Activated CD8-positive, alpha-beta T cell treated with anti-CD3 and anti-CD28 coated beads for 36 hours (primary cell): ENCODE measurements at places on chromosomes 11 and 22. TPM values are rescaled to one million over a fixed set of nuclear protein-coding genes. Genes with fewer than 3 reads are reported as not detected.

The TESMIN gene
- 3.4 TPM for total RNA-seq

The HBG1 gene
- total RNA-seq, result not detected

The DEUP1 gene
- not detected for total RNA-seq

The SPI1 gene
- total RNA-seq, result 0.25 TPM

The IRAG1 gene
- total RNA-seq, result not detected

The LRRC55 gene
- not detected for total RNA-seq

The HSPB2 gene
- total RNA-seq, result not detected

GRCh38 chr11:80872116-80872728 is 1431.4 kb upstream of the TENM4 start:
- DNase-seq, result no peak
- H3K4me3 ChIP-seq, result no peak overlapping the region
- no peaks in the 10 kb centered on the region for H3K27me3 ChIP-seq
- H3K4me1 ChIP-seq, result no peaks in the 10 kb centered on the region

- H3K4me3 ChIP-seq, result peak overlapping the region; percentile 87
- no peak for DNase-seq
- peak overlapping the region; percentile 88 for H3K27ac ChIP-seq
- H3K4me1 ChIP-seq, result peaks cover 66% of the 10 kb centered on the region
- no peaks in the 10 kb centered on the region for H3K27me3 ChIP-seq
Observed at GRCh38 chr11:67409781-67410368, 5.6 kb upstream of the CARNS1 start.

DNA sequence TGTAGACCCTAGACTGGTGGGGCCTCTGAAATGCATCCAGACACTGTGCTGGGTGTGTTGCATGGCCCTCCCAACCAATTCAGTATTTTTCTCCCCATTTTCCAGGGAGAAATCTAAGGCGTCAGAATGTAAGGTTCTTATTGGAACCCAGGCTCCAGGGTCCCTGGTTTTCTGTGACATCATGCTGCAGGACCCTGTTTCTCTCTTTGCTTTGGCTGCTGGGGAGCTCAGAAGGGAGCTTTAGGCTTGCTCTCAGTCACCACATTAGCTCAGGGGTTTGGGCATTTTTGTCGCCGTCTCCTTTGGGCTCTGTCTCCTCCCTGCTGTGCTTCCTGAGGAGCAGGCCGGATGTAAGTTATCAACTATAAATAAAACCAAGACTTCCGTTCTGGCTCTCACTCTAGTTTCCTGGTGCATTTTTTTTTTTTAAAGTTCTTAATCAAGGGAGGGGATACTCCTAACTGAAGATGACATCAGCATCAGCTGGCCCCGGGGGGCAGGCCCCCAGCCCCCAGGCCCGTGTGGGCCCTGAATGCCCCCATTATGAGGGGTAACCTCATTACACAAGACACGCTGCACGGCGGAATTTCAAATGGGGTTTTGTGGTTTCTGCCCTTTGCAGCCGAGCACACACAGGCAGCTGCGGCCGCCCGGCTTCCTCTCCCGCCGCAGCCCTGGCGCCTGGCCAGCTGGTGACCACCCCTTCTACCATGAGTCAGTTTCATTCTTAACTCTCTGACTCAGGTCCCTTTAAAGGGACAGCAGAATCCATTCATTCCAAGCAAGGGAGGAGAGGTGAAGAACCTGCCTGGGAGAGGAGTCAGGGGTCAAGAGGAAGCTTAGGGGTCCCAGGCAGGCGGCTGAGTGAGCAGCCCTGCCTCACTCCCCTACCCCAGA is 3.2 kb downstream of the MYEOV start:
- H3K36me3 ChIP-seq, result no peaks in the 10 kb centered on the region
- peak; percentile 97 for DNase-seq
- H3K4me3 ChIP-seq, result peak overlapping the region; percentile 35
- peak overlapping the region; percentile 82 for H3K27ac ChIP-seq
- H3K27me3 ChIP-seq, result no peaks in the 10 kb centered on the region

DNA sequence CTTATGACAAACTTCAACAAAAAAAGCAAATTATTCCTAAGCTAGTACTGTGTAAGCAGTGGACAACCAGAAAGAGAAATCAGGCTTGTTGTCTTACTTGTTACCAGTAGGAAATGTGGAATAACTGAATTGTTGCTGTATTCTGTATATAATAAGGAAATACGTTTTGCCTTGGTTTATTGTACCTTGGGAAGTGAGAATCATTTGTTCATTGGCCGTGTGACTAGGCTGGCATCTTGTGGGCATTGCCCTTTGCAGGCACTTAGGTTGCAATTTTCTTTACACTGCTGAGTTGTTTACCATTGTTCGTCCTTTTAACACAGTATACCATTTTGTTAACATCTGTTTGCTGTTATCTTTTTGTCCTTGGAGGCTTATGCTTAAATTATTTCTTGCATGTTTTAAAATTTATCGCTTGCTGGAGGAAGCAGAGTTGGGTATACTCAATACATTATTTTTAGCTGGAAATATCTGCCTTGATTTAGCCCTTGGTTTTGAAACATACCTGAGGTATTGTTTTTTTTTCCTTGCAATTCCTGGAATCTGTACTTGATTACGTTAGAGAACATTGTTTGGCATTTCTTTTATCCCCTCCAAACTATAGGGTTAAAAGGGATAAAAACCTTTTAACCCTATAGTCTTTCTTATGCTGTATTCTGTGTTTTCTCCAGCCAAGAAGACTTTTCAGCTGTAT is 109.3 kb downstream of the DDX10 start:
- peaks cover 3% of the 10 kb centered on the region for H3K4me1 ChIP-seq
- no peak overlapping the region for H3K27ac ChIP-seq
- no peaks in the 10 kb centered on the region for H3K27me3 ChIP-seq
- DNase-seq, result no peak
- no peak overlapping the region for H3K4me3 ChIP-seq

DNA sequence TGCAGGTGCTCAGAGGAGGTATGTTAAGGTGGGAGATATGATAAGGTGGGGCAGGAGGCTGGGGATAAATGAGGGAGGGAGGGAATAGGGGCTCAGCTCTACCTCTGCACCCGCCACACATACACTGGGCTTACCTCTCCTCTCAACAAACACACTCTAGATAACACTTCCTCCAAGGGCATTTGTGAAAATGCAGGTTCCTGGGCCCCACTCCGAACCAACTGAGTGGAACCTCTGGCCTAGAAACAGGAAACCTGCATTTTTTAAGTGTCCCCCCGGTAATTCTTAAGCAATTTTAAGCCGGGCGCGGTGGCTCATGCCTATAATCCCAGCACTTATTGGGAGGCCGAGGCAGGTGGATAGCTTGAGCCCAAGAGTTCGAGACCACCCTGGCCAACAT is 46.5 kb upstream of the CD5 start:
- H3K36me3 ChIP-seq, result peaks cover 40% of the 10 kb centered on the region
- DNase-seq, result no peak
- H3K27ac ChIP-seq, result no peak overlapping the region
- H3K27me3 ChIP-seq, result no peaks in the 10 kb centered on the region
- H3K4me3 ChIP-seq, result no peak overlapping the region

- no peaks in the 10 kb centered on the region for H3K27me3 ChIP-seq
- no peak for DNase-seq
- peaks cover 15% of the 10 kb centered on the region for H3K36me3 ChIP-seq
- no peak overlapping the region for H3K4me3 ChIP-seq
- peaks cover 33% of the 10 kb centered on the region for H3K4me1 ChIP-seq
- peak overlapping the region; percentile 63 for H3K27ac ChIP-seq
Observed at GRCh38 chr22:31623592-31624304, 38.3 kb downstream of the PISD start.

DNA sequence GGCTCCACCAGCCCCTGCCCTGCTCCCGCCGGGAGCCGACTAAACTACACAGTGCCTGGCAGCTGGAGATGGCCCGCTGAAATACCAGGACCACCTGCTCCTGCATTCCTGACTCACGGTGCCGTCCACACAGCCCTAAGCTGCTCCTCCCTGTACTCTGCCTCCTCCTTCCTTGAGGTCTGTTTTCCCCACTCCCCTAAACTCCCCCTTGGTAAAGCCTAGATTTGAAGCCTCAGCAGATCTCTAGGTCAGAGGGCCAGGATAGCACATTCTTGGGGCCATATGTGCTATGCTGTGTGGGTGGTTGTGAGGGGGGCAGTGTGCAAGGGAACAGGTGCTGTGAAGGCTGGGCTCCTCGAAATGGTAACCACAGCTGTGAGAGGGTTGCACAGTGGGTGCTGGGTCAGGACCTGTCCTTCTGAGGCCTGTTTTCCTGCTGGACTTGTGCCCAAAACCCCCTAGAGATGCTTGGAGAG is 9.7 kb downstream of the LRFN4 start:
- no peak for DNase-seq
- H3K4me3 ChIP-seq, result no peak overlapping the region
- H3K36me3 ChIP-seq, result no peaks in the 10 kb centered on the region
- no peaks in the 10 kb centered on the region for H3K27me3 ChIP-seq
- no peak overlapping the region for H3K27ac ChIP-seq
- peaks cover 11% of the 10 kb centered on the region for H3K4me1 ChIP-seq

- DNase-seq, result no peak
- no peak overlapping the region for H3K4me3 ChIP-seq
- peaks cover 72% of the 10 kb centered on the region for H3K4me1 ChIP-seq
- no peak overlapping the region for H3K27ac ChIP-seq
- H3K27me3 ChIP-seq, result no peaks in the 10 kb centered on the region
- H3K36me3 ChIP-seq, result peaks cover 40% of the 10 kb centered on the region
Observed at GRCh38 chr22:20944042-20944441, 23.0 kb upstream of the AIFM3 start.

GRCh38 chr11:10590218-10590915 is 21.9 kb upstream of the LYVE1 start:
- H3K36me3 ChIP-seq, result no peaks in the 10 kb centered on the region
- no peak overlapping the region for H3K27ac ChIP-seq
- DNase-seq, result no peak
- no peak overlapping the region for H3K4me3 ChIP-seq
- no peaks in the 10 kb centered on the region for H3K4me1 ChIP-seq

DNA sequence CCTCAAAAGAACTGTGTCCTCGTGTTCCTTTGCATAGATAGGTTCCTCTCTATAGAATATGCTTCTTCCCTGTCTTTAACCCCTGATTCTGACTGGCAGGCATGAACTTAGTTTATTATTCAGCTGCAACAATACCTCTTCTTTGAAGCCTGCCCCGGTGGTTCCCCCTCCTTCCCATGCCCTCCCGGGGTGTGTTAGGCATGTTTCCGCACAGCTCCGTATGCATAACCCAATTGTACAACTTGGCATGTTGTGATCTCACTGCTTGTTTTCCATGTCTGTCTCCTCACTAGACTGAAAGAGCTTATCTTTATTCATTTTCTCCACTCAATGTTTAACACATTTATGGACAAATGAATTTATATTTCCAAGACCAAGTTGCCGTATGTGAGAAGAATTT is 72.6 kb downstream of the DEPDC5 start:
- H3K36me3 ChIP-seq, result peaks cover 31% of the 10 kb centered on the region
- no peak overlapping the region for H3K4me3 ChIP-seq
- H3K27ac ChIP-seq, result no peak overlapping the region
- H3K27me3 ChIP-seq, result no peaks in the 10 kb centered on the region
- peaks cover 28% of the 10 kb centered on the region for H3K4me1 ChIP-seq
- DNase-seq, result no peak
